Retina (tissue), 1 donor: ENCODE measurements at places on chromosomes 5 and 9.

DNA sequence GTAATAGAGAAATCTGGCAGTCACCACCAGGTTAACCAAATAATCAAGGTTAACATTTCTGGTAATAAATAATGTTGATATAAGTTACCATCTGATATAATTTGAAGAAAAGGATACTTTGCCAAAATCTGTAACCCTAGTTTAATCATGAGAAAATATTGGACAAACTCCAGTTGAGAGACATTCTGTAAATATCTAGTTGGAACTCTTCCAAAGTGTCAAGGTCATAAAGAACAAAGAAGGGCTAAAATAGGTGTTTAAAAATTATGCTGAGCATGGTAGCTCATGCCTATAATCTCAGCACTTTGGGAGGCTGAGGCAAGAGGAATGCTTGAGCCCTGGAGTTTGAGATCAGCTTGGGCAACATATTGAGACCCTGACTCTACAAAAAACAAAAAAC is 253.3 kb downstream of the MRPS30 start:
- DNase-seq = no peak

DNA sequence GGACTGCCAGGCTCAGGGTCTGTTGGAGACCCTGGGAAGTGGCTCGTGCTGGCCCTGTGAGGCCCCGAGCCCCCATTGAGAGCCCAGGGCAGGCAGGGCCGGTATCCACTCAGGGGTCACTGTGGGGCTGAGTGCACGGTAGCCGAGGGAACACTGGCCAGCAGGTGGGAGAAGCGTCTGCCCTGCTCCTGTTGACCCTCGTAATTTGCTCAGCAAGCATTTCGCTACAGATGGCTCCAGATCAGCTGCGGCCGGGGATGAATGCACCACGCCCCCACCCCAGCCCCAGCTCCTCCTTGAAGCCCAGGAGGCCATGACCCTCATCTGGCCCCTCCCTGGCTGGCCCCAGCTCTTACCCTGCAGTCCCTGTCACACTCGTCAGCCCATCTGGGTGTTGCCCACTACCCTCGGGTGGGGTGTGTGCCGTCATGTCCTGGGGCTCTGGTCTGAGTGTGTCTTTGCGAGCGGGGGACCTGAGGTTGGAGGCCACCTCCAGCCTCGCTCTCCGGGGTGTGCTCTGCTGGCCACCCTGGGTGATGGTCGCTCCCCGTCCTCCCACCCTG is 6.1 kb upstream of the NRARP start:
- DNase-seq = peak; percentile 81

GRCh38 chr5:76388236-76388635 is 14.8 kb upstream of the IQGAP2 start:
- no peak for DNase-seq

DNA sequence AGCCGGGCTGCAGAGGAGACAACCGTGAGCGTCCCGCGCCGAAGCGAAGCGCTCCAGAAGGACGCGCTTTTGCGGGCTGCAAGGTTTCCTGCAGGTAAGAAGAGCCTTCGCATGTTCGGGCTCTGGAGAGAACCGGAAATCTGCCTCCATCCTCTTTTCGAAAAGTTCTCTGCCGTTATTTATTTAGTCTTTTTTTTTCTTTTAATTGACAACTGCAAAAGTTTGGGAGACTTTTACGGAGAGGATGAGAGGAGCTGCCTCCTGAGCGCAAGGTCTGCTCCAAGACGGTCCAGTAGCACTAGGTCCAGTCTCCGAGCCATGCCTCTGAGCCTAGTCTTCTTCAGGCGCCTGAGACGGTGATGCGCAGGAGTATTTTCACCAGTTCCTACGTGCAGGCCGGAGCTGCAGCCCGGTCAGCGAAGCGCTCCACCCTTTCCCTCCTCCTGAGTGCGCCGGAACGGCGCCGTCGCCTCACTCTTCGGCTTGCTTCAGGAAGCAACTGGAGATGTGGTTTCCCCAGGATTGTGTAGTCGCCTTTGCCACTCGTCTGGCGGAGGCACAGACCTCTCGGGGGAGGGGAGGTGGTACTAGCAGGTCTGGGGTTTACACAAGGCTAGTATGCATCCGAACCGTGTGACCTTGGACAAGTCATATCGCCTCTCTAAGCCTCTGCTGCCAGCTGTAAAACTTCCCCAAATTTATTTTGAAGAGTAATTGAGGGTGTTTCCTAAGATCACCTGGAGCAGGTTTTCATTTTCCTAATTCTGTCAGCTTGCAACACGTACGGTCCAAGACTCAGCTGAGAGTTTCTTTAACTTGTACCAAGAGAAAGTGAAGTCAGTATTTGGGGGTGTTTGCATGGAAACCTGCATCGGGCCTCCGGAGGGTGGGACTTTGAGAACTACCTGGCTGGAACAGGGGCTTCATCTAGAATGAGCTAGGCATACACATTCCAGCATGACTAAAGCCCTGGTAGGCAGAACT is 4.5 kb downstream of the POU4F3 start:
- peak; percentile 56 for DNase-seq

DNA sequence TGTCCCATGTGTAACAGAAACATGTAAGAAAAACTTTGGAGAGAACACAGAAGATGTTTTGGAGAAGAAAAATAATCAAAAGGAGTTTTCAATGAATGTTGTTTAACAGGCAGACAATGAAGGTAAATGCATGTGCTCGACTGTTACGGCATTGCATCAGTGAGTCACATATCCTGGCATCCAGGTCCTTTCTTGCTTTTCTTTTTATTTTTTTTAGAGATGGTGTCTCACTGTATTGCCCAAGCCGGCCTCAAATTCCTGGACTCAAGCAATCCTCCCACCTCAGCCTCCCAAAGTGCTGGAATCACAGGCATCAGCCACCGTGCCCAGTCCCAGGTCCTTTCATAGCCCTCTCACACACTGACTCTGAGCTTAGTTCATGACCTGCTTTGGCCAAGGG is 181.8 kb downstream of the DTWD2 start:
- DNase-seq = no peak

DNA sequence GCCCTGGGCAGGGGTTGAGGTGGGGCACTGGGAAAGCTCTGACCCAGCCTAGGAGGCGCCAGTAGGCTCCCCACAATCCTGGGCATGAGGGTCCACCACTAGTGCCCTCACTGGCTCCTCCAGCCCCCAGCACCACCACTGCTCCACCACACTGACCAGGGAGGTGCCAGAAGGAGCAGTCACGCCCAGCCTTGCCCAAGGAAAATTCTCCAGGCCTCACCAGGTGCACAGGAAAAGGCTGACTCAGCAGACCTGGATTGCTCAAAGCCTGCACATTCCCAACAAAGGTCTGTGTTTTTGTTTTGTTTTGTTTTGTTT is 62.9 kb downstream of the ZNF354C start:
- no peak for DNase-seq

GRCh38 chr9:81213456-81213855 is 475.9 kb downstream of the TLE1 start:
- DNase-seq = peak; percentile 23

- DNase-seq = no peak
Observed at GRCh38 chr9:35499701-35500030, 9.8 kb downstream of the RUSC2 start.

DNA sequence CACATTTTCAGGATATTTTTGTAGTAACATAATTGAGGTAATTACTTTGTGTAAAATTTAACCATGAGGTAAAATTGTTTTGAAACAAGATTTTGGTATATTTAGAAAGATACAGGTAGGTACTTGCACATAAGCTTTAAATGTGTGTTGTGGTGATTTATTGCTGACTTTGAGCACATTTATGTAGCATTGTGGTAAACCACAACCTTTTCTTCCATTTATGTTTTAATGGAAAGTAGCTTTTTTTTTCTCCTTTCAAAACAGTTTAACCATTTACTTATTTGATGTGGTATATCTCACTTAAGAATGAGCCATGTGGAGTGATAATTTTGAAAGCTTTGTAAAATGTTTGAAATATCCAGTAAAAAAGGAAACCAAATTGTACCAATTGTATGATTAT is 35.6 kb downstream of the FCHO2 start:
- DNase-seq = no peak

DNA sequence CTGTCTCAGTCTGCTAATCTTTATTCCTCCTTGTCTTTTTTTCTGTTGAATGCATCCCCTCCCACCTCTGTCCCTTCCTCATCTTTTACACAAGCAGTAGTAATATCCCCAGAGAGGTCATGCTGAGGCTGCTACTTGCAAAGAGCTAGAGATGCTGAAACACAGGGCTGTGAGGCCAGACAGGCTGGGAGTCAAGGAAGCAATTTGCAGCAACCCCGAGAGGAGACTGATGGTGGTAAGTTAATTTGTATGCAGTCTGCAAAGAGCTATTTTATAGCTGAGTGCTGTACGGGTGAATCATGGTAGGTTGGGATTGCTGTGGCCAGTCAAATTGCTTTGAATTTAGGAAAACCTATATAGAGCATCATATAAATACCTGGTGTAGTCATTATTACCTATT is 90.2 kb upstream of the SLC24A2 start:
- peak; percentile 23 for DNase-seq

GRCh38 chr5:79510638-79511037 is 3.3 kb downstream of the HOMER1 start:
- peak; percentile 40 for DNase-seq

DNA sequence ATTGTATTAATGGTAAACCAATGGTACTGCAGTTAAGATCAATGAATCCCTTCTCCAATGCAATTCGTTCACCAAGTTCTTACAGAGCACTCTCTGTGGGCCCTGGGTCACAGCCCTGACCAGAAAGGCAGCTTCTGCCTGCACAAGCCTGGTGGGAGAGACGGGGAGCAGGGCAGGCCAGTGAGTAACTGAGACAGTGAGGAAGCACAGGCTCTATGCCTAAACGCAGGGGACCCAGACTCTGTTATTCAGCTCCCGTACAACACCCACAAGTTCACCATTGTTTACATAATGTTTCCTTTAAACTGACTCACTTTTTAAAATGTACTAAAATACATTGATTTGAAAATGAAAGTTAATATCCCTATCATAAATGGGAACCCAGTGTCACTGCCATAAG is 40.5 kb upstream of the CTSL start:
- DNase-seq = no peak

GRCh38 chr9:129175825-129176633 is 2.0 kb downstream of the IER5L start:
- DNase-seq = peak; percentile 85

GRCh38 chr9:70495514-70495913 is 81.1 kb upstream of the KLF9 start:
- no peak for DNase-seq
